ENCODE measurements at places on chromosomes 2 and 18.

- DNase-seq: no peak
Observed at GRCh38 chr2:189579585-189580186, 900 bp downstream of the SLC40A1 start.

DNA sequence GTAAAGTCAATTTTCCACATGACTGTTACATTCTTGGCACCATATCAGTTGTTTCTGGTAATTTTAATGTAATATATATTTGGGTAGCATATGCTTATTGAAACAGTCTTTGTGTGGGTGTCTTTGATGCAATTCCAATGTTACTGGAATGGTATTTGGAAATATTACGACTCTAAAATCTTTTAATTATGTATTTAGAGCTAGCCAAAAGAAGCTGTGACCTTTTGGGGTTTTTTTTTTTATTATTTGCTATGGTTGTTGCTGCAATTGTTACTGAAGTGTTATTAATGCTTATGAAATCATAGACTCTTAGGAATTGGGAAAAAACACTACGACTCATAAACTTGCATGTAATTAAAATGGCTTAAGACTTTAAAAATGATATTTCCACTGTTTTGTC lies 95.9 kb downstream of the AOX1 start:
- DNase-seq: no peak

- DNase-seq: no peak
Observed at GRCh38 chr2:212682937-212683336, 144.3 kb upstream of the ERBB4 start.

DNA sequence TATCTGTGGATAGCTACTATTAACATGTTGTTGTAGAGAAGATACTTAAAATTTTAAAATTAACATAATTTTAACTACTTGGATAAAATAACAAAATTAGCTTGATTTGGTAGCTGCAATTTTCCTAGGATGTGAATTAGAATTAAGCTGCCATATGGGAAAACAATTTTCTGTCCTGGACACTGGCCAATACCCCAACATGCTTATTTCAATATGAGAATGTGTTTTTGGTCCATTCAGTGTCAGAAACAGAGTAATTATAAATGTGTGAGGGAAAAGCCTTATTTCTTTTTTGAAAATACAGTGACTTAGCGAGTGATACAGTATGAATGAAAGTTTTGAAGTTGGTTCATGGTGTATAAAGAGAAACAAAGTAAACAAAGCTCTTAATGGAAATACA lies 948.3 kb upstream of the GYPC start:
- DNase-seq: no peak

- DNase-seq: no peak
Observed at GRCh38 chr2:197296835-197297234, 13.7 kb downstream of the ANKRD44 start.

DNA sequence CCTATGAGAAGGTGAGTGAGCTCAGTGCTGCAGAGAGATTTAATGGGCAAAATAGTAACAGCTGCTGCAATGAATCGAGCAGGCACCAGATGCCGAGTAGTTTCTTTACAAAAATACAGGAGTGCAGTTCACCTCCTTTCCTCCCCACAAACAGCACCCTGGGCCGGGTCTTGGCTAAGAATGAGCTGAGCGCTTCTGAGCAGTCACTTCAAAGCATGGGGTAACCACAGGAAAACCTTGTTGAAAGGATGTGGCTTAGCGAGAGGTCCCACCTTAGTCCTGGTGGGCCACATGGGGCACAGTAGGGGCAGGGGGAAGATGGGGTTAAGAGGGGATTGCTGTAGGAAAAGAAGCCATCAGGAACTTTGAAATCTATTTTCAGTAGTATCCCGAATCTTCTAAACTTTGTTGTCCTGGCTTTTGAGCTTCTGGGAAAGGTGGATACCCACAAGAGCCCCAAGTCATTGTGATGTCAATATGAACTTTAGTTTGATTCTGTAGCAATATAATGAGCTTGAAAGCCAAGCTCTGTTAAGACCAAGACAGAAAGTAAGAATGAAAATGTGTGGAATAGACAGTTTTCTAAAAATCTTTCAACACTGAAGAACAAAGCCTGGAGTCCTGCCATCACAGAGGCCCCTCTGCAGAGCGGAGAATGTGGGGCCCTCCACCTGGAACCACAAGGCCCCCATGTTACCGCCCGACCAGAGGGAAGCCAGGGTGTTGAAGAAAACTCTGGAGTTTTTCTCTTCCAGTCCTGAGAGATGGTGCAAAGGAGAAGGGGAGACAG lies 101.0 kb upstream of the ZNF236 start:
- DNase-seq: no peak

GRCh38 chr2:224520064-224520463 lies 65.1 kb downstream of the CUL3 start:
- no peak for DNase-seq

GRCh38 chr2:105329561-105330495 lies at the start of gene TGFBRAP1:
Gene TGFBRAP1, minus strand, starts transcription at chr2:105329735. Its CDS starts 21,434 bp downstream, at chr2:105308301.
- DNase-seq: peak; percentile 22

- no peak for DNase-seq
Observed at GRCh38 chr2:205609113-205609512, 73.2 kb upstream of the NRP2 start.

DNA sequence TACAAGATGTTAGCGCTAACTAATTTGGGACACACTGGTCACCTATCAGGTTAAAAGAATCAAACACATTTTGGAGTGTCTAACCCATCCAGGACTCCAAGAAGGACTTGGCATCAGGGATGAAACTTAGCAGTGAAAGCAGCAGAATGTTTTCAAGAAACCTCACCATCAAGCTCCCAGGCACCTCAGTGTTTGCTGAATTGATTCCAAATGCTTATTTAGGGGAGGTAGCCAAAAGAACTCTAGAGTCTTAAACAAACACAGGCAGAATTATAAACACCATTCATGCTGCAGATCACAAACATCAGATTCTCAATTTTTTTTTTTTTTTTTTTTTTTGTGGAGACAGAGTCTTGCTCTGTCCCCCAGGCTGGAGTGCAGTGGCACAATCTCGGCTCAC lies 122.8 kb upstream of the UXS1 start:
- no peak for DNase-seq

GRCh38 chr2:41947701-41948396 lies 100.0 kb upstream of the PKDCC start:
- no peak for DNase-seq

- DNase-seq: no peak
Observed at GRCh38 chr18:11081009-11081532, 68.3 kb downstream of the PIEZO2 start.

GRCh38 chr2:144412709-144413108 lies 107.2 kb downstream of the ZEB2 start:
- no peak for DNase-seq

DNA sequence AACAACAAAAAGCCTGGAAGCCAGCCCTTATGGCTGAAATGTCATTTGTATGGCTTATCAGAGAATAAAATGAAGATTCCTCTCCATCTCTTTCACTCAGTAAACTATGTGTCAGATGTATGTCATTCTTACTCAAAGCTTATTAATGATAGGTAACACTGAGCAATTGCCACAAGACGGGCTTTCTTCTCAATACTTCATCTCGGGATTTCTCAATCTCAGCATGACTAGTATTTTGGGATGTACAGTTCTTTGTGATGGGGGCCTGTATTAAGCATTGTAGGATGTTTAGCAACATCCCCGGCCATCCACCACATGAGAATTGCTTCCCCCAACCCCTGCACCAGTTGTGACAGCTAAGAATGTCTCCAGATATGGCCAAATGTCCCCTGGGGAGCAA lies 80.2 kb downstream of the MREG start:
- DNase-seq: no peak

GRCh38 chr2:57776916-57777315 lies 269.7 kb upstream of the VRK2 start:
- no peak for DNase-seq

DNA sequence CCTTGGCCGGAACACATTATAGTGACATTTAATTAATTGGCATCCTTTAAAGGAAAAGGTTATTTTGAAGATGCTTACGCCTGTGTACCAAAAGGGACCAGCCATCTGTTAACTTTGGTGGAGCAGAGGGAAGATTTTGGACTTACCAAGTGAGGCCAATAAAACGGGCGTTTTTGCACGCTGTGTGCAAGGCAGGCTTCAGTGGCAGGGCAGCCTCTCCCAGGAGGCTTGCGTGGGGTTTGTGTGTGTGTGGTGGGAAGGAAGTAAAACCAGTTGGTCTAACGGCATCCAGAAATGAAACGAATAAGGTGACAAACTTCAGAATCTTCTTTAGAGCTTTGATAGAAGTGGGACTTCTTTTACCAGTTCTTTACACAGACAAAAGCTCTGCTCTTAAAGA lies 191.7 kb downstream of the PRKCE start:
- no peak for DNase-seq

DNA sequence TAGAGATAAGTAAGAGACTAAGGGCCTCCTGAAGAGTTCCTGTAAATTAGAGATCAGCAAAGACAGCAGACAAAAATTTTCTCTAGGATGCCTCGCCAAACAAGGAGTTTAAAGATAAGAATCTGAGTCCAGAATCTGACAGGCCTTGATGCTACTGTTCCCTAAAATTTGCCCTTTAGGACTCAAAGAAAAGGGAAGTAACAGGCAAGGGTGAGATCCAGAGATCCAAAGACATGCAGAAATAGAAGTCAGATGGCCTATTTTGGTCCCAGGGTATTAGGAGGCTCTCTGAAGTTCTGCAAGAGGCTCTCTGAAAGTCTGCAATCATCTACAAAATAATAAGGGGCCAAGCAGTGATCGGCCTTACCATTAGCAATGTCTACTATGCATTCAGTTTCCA lies 33.0 kb downstream of the GALNT5 start:
- no peak for DNase-seq

DNA sequence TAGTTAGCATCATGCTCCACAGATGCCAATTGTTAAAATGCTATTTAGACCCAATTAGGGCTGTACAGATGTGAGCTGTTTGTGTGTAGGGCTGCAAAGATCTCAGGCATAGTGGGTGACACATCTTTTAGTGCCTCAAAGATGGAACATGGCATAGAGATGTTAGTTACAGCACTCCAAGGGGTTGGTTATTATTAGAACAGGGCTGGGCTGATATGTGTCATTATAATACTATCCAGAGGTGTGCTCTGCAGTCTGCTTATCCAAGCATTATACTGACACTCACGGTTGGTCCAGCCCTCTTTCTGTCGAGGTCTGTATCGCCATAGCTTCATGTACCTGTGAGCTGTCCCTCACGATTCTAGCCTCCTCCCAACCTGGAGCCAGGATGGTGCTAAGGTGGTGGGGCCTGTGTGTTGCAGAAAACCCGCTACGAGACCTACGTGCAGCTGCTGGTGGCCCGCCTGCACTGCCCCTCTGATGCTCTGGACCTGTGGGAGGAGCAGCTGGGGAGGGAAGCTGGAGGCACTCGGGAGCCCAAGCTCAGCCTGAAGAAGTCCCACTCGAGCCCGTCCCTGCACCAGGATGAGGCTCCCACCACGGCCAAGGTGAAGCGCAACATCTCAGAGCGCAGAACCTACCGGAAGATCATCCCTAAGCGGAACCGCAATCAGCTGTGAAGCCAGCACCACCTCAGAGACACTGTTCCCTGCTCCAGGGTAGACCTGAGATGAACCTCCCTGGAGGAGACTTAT lies 27.1 kb downstream of the PSD4 start:
- no peak for DNase-seq

DNA sequence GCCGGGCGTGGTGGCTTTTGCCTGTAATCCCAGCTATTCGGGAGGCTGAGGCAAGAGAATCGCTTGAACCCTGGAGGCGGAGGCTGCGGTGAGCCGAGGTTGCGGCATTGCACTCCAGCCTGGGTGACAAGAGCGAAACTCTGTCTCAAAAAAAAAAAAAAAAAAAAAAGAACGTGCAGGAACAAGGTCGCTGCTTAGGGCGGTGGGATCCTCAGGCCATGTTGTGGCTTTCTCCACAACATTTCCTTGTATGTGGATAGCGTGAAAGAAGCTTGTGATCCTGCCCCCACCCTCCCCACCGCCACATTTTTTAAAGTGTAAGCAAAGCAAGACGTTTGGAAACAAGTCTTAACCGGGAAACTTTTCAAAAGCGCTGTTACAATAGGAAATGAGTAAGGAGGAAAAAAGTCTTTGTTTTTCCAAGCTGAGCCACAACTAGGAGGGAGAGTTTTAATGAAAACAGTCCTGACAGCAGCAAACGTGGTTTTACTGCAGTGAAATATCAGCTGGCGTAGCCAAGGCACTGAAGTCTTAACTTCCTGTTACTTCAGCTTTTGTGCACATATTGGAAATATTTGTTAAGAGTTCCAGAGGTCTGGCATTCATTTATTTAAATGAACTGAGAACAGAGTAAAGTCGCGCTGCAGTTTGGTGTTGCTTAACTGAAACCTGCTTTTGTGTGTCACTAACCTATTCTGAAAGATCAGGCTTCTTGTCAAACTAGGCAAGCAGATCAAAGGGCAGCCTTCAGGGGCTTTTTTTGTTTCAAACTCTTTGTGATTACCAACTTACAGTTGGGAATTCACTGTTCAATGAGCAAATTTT lies 3.8 kb downstream of the TGIF1 start:
- peak; percentile 21 for DNase-seq

- DNase-seq: no peak
Observed at GRCh38 chr18:50038448-50038847, 156.5 kb downstream of the MYO5B start.

- no peak for DNase-seq
Observed at GRCh38 chr2:34604164-34604563, 1005.1 kb upstream of the FAM98A start.

- no peak for DNase-seq
Observed at GRCh38 chr2:14632133-14632936, at the start of gene LRATD1. Gene LRATD1, plus strand, starts transcription at chr2:14632717. Its CDS starts 1,263 bp downstream, at chr2:14633980.

GRCh38 chr2:127634066-127634617 lies 11.8 kb upstream of the GPR17 start:
- no peak for DNase-seq

- DNase-seq: no peak
Observed at GRCh38 chr2:239642406-239643004, 241.7 kb upstream of the HDAC4 start.

DNA sequence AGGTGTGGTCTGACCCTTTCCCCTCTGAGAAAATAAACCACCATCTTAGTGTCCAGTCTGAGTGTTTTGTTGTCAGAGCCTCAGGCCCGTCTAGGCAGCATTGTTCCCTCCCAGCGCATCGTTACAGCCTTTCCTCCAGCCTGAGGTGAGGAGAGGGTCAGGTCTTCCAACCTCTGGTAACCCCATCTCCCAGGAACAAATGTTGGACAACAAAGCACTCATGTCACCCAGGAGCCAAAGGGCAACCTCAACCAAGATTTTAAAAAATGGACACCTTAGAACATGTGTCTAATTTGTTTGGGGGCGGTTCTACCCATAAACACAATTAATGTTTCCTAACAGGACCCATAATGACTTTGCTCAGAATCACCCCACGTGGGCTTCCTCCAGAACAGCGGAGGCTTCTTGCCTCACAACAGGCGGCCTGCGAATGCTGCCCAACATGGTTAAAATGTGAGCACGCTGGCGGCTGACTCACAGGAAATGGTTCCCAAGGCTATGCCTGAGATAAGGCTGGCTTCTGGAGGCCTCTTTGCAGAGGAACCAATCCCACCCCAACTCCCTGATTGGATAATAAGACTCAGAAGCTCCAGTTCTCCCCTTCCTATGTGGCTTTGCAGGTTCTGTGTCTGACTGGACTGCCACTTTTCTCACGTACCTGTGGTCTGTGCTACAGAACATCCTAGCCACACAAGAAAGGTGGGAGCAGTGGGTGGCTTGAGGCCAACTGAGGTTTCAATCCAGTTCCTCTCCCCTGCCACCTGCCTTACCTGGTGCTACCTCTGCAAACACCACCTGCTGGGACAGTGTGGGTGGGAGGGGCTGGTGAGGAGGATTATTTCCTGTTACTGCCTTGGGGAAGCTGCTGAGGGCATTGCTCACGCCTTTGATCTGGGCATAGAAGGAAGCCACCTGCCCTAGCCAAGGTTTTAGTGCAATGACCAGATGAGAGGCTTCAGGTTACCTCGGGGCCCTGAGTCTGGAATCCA lies 108.8 kb downstream of the B3GNT2 start:
- DNase-seq: peak; percentile 24
